ENCODE measurements at places on chromosomes 13 and 19.

GRCh38 chr19:49436381-49437017, 4.8 kb downstream of the SLC17A7 start:
- DNase-seq: no peak

DNA sequence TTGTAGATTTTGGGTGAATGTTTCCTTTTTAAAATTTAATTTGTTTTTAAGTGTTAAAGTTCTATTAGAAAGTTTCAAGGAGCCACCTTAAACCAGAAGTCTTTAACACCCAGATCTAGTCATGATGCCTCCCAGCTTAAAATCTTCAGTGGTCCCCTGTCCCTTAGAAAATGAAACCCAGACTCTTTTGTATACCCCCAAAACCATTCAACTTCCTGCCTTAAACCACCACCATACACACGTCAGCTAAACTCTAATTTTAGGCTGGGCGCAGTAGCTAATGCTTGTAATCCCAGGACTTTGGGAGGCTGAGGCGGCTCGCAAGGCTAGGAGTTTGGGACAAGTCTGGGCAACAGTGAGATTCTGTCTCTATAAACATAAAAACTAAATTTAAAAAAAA, 37.9 kb downstream of the N4BP2L1 start:
- DNase-seq: no peak

DNA sequence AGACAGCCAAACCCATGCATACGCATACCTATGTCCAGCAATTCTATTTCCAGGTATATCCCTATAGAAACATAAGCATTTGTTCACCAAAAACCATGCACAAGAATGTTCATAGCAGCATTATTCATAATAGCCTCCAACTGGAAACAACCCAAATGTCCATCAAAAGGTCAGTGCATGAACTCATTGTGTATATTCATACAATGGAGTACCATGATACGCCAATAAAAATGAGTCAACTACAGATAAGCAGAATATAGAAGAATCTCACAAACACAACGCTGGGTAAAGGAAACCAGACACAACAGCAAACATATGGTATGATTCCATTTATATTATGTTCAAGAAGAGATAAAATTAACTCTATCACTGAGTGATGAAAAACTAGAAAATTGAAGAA, 23.8 kb downstream of the DEDD2 start:
- DNase-seq: no peak

DNA sequence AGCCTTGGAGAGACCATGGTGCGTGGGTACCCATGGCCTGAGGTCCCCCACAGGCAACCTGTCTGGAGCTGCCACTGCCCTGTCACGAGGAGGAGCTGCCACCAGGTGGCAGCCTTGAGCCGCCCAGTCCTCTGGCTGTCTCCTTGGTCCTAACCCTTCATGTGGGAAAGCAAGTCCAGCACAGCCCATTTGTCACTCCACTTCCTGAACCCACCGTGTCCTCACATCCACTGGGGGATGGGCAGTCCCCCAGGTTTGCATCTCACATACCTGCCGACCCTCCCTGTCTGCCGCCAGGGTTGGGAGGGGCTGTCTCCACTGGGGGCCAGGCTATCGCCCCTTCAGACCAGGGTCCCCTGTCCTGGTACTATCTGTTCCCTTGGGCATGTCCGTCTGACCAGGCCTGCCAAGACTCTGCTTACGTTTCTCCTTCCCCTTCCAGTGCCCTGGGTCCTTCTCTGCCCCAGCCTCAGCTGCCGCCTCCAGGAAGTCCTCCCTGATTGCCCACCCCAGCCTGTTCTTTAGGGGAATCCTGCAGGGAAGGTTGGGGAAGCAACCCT, 4.5 kb downstream of the FAM174C start:
- DNase-seq: peak; percentile 70

DNA sequence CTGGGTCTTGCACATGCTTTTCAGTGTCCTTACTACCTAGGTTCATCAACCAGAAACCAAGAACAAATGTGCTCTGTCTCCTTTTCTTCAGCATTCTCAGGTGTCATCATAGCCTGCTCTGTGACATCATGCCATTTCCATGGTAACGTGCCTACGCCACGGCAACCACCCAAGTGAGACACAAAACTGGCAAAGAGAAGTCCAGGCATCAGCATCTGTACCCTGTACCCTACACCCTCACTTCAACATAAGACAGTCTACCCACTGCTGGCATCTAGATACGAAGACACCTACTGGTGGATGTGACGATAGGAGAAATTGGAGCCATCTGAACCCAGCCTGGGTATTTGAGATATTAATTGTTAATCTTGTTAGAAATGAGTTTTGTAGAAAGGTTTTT, 13.3 kb downstream of the ZC3H4 start:
- DNase-seq: no peak

GRCh38 chr19:4781801-4782200, 9.7 kb upstream of the FEM1A start:
- DNase-seq: no peak

GRCh38 chr13:71034018-71034417, 833.0 kb downstream of the DACH1 start:
- DNase-seq: no peak

DNA sequence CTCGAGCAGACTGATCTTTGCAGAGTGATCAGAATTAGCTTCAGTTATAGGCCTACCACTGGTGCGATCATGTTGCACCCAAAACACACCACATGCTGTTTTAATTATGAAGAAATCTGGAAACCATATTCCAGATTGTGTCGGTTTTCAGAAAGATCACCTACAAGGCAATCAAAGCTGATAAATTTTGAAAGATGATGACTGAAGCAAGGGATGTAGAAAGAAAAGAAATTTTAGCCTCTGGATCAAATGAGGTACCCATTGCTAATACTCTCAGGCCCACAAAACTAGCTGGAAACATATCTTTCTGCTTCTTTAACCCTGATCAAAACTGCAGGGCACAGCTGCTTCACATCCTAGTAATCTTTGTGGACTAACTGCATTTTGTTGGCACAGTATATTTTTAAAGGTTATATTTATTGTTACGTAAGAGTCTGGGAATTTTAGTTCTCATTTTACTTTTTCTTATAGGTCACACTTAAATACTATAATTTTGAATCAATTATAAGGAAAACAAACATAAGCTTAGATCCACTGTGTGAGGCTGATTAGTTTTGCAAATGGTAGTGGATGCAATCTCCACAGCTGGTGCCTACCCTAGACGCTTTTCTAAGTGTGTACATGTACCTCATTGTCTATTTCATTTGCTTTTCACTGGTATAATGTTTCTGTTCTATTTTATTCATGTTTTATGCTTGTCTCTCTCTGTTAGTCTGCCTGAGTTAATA, 150.9 kb downstream of the RGCC start:
- DNase-seq: no peak

- DNase-seq: no peak
Measured at GRCh38 chr13:104466016-104466415, 1399.8 kb upstream of the SLC10A2 start.

DNA sequence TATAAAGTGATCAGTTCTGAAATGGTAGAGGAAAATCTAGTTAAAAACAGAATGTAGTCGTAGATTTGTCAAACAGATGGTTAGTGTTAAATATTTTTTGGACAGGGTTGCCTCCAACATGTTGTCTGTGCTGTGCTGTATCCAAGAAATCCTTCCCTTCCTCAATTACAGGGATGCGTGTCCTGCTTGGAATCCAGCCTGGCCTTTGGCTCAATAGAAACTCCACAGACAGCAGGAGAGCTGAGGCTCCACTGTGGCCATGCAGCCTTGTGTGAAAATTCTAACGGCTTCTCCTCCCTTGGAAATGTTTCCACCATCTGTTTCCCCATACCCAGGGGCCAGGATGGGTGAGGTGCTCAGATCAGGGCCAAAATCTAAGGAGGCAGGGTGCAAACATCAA, 67.7 kb upstream of the USP29 start:
- no peak for DNase-seq

GRCh38 chr13:75687150-75687763, 51.1 kb downstream of the LMO7 start:
- no peak for DNase-seq

DNA sequence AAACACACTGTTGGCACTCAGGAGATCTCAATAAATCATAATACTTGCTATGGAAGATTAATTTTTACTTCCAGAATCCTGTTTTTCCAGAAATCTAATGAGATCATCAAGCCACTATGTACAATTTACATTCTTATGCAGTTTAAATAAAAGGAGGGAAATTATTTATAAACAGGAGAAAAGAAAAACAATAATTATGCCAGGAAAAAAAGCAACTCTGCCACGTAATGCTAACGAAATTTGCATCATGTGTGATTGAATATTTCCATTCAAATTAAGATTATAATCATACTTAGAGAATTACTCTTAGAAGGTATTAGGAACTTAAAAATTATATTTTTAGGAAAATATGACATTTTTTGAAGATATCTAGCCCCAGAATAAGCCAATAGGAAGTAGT, 13.0 kb downstream of the FAM124A start:
- DNase-seq: no peak

DNA sequence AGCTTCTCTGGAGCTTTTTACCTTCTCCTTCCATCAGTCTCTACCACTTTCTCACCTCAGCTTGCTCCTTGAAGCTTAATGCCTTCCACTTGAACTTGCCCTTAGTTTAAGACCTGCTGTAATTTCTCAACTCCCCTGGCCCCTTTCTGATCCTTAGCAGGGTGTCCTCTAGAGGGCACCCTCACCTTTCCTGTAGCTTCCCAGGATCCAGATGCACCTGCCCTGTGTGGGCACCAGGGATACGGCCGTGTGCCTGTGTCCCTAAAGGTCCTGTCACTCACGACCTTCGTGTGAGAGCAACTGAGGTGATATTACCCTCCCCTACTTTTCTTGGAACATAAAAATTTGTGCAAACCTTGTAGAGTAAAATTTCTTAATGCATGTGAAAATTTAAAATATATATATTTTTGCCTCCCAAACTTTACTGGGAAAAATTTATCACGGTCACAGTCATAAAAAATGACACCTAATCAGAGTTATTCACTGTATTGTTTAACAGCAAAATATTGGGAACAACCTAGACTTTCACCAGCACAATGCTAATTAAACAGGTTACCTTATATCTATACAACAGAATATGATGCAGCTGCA, 46.4 kb downstream of the PSG3 start:
- no peak for DNase-seq

DNA sequence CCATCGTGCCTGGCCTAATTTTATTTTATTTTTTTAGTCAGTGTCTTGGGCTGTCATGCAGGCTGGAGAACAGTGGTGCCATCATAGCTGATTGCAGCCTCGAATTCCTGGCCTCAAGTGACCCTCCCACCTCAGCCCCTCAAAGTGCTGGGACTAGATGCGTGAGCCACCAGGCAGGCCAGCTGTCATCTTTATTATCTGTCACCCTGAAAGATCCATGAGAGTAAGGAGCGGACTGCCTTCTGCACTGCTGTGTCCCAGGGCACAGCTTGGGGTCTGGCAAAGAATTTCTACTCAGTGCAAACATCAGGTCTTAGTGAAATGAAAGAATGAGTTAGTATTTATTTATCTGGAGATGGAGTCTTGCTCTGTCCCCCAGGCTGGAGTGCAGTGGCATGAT, 9.5 kb upstream of the TLE5 start:
- no peak for DNase-seq

DNA sequence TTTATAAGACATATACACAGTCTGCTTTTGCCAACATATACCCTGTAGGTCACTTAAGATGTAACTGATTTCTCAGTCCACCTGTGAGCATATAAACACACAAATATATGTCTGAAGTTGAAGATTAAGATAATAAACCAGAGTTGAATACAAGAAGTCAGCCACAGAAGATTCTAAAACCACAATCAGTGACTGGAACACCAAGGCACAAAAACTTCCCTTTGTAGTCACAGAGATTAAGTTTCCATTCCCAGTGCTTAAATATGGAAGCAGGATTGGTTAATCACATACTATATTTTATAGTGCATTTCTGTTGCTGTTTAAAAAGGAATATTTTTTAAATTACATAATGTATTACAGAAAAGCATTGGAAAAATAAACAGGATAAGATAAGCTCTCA, 39.9 kb downstream of the MTMR6 start:
- DNase-seq: no peak

DNA sequence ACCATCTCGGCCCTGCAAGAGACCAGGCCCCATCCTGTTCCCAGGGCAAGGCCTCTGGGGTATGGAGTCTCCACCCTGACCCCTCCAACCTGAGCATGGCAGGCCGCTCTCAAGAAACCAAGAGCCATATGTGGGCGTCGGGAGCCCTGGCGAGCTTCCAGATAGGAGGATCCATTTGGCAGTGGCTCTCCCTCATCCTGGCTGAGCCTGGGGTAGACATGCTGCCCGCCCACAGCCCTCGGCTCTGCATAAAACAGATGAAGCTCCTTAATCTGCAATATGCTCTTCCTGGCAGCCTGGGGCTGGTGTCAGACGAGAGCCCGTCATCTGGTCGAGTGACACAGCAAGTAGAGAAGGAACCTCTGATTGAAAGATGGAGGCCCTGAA, 6.1 kb downstream of the ATP13A1 start:
- no peak for DNase-seq

DNA sequence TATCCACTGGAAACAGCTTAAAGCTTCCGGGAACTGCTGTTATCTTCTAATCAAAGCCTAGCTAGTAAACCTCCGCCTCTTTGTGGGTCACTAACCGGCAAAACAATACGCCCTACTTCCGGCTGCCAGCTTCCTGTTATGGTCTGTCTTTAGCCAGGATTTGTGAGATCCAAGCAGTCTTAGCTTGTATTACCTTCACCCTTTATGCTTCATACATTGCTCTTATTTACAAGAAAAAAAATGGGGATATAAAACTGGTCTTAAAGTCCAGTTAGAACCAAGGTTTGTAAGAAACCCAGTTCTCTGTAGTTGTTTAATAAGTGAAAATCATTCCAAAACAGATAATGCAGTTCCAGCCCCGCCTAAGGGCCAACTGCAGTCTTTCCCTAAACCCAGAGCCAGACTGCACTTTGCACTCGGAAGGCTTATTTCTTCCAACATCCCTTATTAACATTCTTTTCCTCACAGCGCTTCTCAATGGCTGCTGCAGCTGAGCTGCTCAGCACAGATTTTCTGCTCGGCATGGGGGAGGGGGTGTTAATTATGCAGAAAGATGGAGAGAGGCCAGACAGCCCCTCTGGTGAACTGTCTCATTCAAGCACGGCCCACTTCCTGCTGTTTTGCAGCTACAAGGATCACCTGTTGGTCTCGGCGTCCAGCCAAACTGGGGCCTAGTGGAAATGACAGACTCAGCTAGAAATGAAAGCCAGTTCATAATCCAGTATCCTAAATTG, 368.4 kb downstream of the KLF12 start:
- peak; percentile 77 for DNase-seq

- no peak for DNase-seq
Measured at GRCh38 chr13:107421028-107421427, 794.3 kb downstream of the LIG4 start.

GRCh38 chr19:18422530-18423191, 3.5 kb downstream of the SSBP4 start:
- DNase-seq: no peak

- DNase-seq: no peak
Measured at GRCh38 chr19:47172666-47173455, 42.2 kb downstream of the SAE1 start.

GRCh38 chr13:105847527-105848291, 687.8 kb downstream of the EFNB2 start:
- no peak for DNase-seq
